ENCODE measurements at places on chromosomes 3 and 15.

- DNase-seq, result no peak
These were observed 2.6 kb upstream of the LOXL1 start for GRCh38 chr15:73923488-73924164.

- DNase-seq, result no peak
These were observed 91.1 kb downstream of the MINAR1 start for GRCh38 chr15:79523266-79523665.

GRCh38 chr3:168026764-168027163 lies 69.0 kb downstream of the GOLIM4 start:
- DNase-seq, result no peak

- DNase-seq, result no peak
These were observed 34.8 kb downstream of the COMMD2 start for GRCh38 chr3:149717391-149718056.

DNA sequence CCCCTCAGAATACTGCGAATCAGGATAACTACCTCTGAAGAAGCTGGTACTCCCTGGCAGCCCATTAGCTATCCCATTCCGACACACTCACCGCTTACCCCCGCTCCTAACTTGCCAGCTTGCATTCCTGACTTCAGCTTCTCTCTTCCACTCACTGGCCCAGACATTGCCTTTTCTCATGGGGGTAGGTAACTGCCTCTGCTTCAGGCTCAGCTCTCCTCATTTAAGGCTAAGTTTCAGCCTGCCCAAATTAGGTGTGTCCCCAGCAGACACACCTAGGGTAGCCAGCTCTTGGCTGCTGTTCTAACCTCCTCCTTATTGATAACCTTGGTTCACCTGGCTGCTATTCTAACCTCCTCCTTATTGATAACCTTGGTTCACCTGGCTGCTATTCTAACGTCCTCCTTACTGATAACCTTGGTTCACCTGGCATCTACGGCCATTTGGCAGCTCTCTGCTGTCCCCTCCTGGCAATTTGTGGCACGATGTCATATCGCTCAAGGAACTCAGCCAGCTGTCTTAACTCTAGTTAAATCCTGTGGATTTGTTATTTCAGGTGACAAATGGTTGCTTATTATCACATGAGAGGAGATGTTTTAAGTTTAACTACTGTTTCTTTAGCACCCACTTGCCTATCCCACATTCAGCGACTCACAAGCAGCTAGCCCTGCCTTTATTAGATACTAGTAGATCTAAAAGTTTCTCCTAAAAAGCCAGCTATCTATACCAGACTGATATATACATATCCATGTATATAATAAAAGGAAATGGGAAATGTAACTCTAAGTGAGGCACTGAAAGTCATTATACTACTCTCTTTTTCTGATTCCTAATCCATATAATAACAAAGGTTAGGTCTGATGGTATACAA lies 106.5 kb upstream of the ACP3 start:
- DNase-seq, result no peak

- no peak for DNase-seq
These were observed 3.2 kb downstream of the RAP2B start for GRCh38 chr3:153165261-153165681.

DNA sequence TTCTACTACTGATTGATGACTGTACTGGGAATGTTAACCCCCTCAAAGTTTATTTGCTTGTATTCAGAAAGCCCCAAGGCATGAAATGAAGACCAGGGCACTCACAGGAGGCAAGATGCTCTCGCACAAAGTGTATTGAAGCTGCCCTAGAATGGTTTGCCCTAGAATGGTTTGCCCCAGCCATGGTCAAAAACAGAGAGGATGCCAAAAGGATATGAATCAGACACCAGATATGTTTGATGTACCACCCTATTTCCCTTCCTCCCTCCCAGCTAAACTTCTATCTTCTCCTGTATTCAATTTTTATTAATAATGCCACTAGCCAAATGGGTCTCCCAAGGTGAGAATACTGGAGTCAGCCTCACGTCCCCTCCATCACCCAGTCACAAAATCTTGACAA lies 101.3 kb downstream of the TMCO5A start:
- DNase-seq, result no peak

Measured in activated T-helper 1 cell treated with anti-CD3 and anti-CD28 coated beads, Interleukin-2, amount 50 U/mL, for 16 hours (primary cell).